Activated CD4-positive, alpha-beta T cell treated with anti-CD3 and anti-CD28 coated beads, Interleukin-2, amount 10 ng/mL, durations not matched to agents 24 days and 14 days (primary cell): ENCODE measurements at places on chromosomes 16 and 17.

DNA sequence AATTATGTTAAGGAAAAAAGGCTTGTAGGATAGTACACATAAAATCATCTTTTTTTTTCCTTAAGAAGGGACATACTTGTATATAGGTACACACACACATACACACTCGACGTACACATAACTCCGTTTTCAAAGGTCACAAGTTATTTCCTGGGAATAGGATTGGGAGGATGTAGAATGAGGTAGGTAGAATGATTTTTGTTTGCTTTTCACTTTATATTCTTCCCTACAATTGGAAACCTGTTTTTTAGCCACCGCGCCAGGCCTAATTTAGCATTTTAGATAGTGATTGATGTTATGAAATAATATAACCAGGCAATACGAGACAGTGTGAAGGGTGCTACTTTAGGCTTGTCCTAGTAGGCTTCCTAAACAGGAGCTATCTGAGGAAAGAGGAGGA is 1.8 kb upstream of the HAPSTR1 start:
- DNase-seq: no peak

GRCh38 chr16:56684256-56684925 is 2.1 kb downstream of the MT1X start:
- no peak for DNase-seq

DNA sequence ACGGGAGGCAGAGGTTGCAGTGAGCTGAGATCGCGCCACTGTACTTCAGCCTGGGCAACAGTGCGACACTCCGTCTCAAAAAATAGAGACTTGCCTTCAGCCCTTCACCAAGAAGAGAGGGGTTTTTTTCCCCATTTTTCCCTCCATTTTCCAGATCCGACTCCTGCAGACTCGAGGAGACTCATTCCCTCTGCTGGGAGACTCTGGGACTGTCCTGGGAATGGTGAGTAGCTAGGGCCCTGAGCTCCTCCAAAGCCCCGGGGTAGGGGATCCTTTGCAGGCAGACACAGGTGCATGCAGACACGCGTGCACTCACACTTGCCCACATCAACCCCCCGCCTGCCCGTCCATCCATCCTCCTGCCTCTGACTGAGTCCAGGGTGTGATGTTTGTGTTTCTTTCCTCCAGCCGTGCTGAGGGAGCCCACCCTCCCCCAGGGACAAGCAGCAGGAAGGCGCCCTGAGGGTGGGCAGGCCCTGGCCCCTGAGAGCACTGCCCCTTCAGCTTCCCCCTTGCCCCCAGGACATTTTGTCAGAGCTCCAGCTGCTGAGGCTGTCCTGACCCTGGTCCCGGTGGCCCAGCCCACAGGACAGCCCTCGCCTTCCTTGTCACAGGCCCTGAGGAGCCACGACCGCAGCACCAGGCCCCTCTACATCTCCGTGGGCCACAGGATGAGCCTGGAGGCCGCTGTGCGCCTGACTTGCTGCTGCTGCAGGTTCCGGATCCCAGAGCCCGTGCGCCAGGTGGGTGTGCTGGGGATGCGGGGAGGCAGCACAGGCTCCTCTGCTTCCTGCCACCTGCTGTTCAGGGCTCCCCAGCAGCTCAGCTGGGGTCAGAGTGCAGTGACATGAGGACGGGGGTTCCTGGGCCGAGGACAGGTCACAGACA is 10.2 kb downstream of the ENDOV start:
- DNase-seq: no peak

GRCh38 chr17:57021226-57021940 is 43.5 kb downstream of the SCPEP1 start:
- DNase-seq: no peak

- DNase-seq: no peak
These were observed 23.9 kb upstream of the CLEC3A start for GRCh38 chr16:77998350-77999023.

DNA sequence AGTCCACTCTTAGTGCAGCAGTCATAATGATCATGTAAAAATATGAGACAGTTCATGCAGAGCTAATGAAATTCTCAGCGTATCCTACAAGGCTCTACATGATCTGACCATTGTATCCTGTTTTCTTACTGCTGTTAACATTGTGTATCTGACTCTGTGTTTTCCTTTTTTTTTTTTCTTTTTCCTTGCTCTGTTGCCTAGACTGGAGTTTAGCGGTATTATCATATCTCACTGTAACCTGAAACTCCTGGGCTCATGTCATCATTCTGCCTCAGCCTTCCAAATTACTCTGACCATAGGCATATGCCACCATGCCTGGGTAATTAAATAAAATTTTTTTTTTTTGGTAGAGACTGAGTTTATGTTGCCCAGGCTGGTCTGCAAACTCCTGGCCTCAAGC is 12.1 kb downstream of the DUS2 start:
- no peak for DNase-seq

DNA sequence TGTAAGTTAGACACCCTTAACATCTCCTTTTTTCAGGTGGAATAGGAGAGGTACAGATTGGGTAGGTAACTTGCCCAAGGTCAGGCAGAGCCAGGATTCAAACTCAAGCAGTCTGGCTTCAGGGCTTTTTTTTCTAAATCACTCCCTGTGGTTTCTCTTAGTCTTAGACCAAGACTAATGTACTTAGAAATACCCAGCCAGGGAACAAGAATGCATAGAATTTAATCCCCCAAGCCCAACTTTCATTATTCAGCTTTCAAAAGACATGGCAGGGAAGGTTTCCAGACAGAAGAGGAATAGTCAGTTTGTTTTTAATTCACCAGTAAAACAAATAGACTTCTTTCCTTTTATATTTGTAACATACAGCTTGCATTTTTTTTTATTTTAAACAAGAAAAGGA is 305.2 kb upstream of the RBFOX1 start:
- DNase-seq: no peak

DNA sequence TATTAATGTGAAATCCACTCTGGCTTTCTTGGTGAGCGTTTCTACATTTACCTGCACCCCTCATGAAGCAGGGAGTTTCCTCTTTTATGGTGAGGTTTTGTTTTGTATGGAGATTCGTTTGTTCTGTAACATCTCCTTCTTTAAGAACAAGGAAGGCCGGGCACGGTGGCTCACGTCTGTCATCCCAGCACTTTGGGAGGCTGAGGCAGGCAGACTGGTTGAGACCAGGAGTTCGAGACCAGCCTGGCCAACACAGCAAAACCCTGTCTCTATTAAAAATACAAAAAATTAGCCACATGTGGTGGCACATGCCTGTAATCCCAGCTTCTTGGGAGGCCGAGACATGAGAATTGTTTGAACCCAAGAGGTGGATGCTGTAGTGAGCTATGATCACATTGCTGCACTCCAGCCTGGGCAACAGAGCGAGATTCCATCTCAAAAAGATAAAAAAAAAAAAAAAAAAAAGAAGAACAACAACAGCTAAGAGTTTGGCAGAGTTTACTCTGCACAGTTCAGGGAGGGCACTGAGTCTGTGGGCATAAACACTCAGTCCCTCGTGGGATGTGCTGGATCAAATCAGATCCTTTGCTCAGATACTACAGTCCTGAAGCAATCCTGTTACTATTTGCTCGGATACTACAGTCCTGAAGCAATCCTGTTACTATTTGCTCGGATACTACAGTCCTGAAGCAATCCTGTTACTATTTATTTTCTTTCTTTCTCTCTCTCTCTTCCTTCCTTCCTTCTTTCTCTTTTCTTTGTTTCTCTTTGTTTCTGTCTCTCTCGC is 28.9 kb downstream of the ADCY9 start:
- DNase-seq: no peak

- no peak for DNase-seq
These were observed 460.8 kb upstream of the TOM1L1 start for GRCh38 chr17:54439816-54440215.

- no peak for DNase-seq
These were observed 253.6 kb downstream of the ZFHX3 start for GRCh38 chr16:72794319-72794718.
